ENCODE measurements at places on chromosomes 4 and X.

DNA sequence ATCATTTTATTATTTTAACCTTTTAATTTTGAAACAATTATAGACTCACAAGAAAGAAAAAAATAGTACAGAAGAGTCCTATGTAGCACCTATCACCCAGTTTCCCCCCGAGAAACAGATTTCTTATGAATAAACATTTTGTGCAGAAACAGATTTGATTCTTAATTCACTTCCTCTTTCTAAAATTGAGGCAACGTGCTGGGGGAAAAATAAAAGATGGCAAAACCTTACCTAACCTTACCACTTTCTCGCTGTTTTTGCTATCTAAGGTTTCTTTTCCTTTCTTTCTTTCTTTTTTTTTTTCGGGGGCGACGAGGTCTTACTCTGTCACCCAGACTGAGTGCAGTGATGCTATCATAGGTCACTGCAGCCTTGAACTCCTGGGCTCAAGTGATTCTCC, 4.3 kb upstream of the CLNK start:
- DNase-seq: no peak

GRCh38 chr4:7255996-7256395, 63.7 kb downstream of the SORCS2 start:
- DNase-seq: no peak

DNA sequence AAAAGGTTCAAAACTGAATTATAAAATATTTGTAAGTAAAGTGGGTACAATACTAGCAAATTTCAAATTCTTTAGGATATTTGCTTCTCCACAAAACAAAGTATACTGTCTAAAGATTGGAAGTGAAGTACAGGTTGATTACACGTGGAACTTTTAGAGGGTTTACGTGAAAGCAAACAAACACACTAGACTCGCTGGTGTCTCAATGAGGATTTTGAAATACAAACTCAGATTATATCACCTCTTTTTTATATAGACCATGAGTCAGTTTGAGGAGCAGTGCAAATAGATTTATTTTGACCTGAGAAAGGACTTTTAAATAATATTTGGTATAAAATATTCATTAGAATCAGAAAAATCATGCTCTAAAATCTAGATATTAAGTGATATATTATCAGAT, 185.0 kb downstream of the SPOCK3 start:
- no peak for DNase-seq

GRCh38 chr4:56708146-56708545, 27.1 kb upstream of the HOPX start:
- no peak for DNase-seq

Data from T-helper 17 cell (primary cell).